Immature natural killer cell (primary cell): ENCODE measurements at places on chromosomes 13 and 19.

DNA sequence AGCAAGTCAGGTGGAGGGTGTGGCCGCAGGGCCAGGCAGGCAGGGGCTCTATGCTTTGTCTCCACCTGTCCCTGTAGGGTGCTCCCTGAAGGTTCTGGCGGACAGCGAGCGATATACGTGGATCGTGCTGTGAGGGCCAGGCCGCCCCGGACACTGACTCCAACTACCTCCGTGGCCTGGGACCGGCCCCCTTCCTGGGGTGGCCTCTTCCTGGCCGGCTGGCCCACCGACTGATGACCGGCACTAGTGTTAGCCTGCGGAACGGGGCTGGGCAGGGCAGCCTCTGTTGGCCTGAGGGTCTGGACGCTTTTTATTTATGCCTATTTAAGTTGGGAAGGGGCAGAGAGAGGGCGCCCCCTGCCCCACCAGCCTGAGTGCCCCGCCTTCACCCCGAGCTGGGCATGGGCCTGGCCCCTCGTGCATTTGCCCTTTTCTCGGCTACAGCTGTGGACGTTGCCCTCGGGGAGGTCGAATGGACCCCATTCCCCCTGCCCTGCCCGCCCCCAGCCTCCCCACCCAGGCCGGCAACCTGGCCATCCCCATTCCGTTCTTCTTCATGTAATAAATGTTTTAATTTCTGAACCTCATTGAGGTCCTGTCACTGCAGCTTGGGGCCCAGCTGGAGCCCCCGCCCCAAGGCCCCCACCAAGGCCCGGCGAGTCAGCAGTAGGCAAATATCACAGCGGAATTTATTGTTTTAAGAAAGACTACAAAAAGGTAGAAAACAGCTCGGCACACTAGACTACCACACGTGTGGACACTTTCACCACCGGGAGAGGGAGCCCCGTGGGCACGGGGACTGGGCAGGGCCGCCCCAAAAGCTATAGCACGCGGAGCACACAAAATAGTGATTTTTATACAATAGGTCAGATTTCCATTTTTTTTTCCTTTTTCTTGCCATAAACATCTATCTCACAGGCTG, 8.8 kb downstream of the DCAF15 start:
- no peak for DNase-seq

- no peak for DNase-seq
Observed at GRCh38 chr13:22428188-22428828, 752.5 kb upstream of the SGCG start.

DNA sequence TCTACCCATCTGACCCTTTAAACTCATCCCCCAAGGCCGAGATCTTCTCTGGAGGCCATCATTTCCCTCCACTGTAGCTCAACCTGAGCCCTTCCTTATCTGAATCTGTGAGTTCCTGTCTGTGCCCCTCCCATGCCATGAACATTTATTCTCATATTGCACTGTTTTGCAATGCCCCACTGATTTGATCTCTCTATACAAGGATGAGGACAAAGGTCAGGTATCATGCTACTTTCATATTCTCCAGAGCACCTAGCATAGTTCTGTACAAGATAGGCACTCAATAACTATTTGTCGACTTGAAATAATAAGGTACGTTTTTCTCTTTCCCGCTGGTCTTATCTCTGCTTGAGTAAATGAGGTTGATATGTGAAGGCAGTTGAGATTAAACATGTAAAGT, 135.5 kb downstream of the KLF5 start:
- DNase-seq = no peak

- DNase-seq = peak; percentile 55
Observed at GRCh38 chr19:50003810-50004419, 21.3 kb downstream of the VRK3 start.

- DNase-seq = no peak
Observed at GRCh38 chr13:36288794-36289391, 8.7 kb downstream of the CCDC169 start.

GRCh38 chr19:8611877-8612806, 1.6 kb upstream of the ADAMTS10 start:
- peak; percentile 14 for DNase-seq

GRCh38 chr13:101512650-101513049, 60.2 kb downstream of the ITGBL1 start:
- DNase-seq = no peak

GRCh38 chr13:113059891-113060290, 45.7 kb upstream of the F7 start:
- DNase-seq = no peak

GRCh38 chr13:49587311-49587847, 2.0 kb upstream of the RCBTB1 start:
- DNase-seq = no peak

DNA sequence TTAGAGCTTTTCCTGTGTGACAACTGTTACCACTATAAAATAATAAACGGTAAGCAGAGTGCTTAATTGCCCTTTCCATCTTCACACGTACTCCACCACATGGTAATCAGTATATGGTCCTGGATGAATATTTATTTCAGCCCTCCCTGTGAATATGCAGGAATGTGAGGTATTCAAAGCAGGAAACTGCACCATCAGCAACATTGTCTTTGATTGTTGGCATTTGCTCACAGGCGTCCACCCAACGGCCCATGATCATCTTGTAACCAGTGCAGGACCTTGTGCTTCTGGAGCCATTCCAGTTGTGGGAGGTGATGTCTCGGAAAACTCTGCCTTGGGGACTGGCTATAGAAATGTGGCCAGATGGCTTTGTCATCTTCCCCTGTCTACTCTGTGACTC, 132.6 kb downstream of the COG6 start:
- DNase-seq = no peak

- DNase-seq = no peak
Observed at GRCh38 chr13:102709536-102709935, 14.7 kb upstream of the METTL21C start.

DNA sequence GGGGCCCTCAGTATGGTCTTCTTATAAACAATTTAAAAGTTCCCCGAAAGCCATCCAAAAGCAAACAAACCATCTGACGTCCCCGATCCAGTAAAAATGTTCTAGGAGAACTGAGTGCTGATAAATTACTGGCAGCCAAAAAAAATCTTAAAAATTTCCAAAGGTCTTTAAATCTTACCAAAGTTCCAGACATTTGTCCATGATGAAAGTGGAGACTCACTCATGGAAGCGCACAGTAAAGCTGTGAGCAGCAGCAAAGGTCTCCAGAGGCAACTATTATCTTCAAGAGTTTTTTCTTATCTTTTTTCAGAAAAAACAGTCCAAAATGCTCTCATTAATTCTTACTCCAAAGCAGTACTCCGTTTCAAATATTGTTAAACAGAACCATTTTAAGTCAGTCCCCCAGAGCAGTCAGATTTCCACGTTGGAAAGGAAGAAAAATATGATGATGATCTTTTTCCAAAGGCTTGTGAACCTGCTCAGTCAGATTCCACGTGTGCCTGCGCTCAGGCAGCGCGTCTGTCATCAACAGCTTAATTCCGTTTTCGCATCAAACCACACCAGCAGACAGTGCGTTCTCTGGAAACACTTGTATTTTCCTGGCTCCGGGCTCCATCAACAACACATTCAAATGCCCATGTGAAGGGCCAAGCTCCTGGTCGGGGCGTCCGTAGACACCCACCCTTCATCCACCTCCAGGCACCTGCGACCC, 85.4 kb downstream of the COL4A1 start:
- no peak for DNase-seq

GRCh38 chr13:46179491-46179908, 2.5 kb downstream of the LCP1 start:
- peak; percentile 77 for DNase-seq

DNA sequence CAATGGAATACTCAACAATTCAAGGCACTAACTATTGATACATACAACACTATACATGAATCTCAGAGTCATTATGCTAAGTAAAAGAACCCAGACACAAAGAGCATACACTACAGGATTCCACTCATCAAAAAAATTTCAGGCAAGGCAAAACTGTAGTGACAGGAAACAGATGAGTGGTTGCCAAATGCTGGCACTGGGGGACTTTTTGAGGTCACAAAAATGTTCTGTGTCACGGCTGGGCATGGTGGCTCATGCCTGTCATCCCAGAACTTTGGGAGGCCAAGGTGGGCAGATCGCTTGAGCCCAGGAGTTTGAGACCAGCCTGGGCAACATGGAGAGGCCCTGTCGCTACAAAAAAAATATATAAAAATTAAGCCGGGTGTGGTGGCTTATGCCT, 129.4 kb downstream of the KL start:
- DNase-seq = no peak

DNA sequence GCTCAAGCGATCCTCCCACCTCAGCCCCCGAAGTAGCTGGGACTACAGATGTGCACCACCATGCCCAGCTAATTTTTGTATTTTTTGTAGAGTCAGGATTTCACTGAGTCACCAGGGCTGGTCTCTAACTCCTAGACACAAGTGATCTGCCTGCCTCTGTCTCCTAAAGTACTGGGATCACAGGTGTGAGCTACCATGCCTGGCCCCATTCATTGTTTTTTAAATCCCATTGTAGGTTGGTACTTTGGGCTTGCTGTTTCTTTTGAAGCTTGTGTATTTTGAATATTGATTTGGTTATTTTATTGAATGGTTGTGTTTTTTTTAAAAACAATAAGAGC, 26.7 kb downstream of the ZMYM2 start:
- DNase-seq = no peak

DNA sequence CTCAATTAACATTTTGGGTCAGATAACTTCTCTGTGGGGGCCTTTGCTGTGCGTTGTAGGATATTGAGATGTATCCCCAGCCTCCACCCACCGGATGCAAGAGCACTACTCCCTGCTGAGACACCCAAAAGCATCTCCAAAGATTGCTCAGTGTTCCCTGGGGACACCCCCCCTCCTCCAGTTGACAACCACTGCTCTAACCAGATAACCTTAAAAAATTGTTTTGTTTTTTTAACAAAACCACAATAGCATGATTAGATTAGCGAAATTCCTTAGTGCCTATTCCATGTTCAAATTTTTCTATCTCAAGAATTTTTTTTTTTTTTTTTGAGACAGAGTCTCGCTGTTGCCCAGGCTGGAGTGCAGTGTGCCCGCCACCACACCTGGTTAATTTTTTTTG, 2.6 kb upstream of the EPN1 start:
- DNase-seq = no peak

DNA sequence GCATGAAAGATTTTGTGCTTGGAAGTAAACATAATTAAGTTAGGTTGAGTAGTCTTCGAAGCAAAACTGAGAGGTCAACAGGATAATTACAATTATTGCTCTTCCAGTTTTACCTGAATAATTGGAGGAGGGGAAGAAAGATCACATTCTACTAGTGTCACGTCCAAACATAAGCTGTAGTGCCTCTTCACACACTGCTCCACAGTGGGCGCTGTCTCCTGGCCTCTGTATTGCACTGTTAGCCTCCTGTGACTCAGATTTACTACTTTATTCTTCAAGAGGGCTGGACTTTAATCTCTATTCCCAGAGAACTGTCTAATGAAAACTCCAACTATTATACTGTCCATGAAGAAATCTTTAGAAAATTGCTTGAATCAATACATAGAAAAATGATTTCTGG, 62.9 kb downstream of the TRPC4 start:
- DNase-seq = no peak

GRCh38 chr13:86324191-86324590, 525.0 kb upstream of the SLITRK6 start:
- no peak for DNase-seq

DNA sequence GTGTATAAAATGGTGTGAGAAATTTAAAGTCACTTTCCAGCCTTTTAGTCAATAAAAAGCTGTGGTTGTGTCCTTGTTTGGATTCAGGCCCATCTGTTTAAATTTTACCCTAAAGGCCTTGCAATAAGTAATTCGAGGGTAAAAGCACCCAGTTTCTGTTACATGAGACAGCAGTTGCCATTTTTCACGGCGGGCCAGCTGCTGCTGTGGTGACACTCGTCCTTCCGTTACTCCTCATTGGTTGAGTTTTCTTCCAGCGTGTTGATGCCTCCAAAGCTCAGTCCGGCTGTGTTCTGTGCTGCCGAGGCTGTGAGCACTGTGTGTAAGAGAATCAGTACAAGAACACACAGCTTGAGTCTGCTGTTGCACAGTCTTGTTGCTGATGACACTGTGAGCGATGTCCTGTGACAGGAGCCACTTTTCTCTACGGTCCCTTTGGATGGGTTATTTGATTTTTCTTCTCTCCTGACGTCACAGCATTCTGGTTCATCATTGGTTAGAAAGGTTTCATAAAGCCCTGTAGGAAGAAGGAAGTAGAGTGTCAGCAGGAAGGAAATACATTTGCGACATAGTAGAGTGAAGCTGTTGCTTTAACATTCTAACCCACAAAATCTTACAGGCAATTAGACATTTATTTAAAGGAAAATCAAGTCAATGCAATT, 602.5 kb upstream of the ARGLU1 start:
- DNase-seq = no peak

DNA sequence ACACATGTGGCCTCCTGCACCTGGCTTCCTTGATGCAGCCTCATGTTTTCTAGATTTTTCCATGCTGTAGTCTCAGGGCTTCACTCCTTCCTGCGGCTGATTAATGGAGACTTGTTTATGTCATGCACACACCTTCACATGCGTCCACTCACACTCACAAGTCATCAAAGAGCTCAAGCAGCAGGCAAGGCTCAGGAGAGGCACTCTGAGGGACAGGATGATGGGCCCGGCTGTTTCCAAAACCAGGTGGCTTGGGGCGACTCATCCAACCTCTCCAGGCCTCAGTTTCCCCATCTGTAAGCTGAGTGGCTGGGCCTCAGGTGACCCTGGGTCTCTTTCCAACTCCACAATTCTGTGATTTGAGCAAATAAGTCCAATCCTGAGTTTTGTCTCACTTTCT, 36.9 kb downstream of the RASA3 start:
- DNase-seq = no peak

DNA sequence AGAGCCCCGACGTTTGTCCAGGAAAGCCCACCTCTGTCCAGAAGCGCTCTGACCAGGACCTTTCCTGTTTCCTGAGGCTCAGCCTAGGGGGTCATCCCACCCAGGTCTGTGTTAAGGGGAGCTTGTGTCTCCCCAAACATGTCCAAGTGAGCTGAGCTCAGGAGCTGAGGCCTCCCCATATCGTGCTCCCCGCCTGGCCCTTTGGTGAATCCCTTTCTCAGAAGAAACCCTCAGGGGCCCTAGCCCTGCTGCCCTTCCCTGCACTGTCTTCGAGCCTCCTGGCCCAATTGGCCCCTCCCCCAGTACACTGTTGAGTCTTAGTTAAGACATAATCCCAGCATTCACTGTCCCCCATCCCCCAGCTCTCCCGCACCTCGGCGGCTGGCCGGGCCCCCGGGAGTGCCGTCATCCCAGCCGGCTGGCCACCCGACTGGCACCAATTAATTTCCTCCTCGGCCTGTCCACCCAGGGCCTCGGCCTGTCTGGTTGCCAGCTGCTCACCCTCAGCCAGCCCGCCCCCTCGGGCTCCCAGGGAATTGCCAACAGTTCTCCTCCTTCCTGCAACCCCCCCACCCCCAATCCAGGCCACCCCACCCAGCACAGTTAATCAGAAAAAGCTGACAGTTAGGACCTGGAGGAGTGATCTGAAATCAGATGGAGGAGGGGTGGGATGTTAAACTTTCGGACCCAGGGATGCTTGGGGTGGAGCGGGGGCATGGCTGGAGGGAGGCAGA, 13.6 kb downstream of the IER2 start:
- DNase-seq = peak; percentile 25
